ENCODE measurements at places on chromosomes 5 and 9.

DNA sequence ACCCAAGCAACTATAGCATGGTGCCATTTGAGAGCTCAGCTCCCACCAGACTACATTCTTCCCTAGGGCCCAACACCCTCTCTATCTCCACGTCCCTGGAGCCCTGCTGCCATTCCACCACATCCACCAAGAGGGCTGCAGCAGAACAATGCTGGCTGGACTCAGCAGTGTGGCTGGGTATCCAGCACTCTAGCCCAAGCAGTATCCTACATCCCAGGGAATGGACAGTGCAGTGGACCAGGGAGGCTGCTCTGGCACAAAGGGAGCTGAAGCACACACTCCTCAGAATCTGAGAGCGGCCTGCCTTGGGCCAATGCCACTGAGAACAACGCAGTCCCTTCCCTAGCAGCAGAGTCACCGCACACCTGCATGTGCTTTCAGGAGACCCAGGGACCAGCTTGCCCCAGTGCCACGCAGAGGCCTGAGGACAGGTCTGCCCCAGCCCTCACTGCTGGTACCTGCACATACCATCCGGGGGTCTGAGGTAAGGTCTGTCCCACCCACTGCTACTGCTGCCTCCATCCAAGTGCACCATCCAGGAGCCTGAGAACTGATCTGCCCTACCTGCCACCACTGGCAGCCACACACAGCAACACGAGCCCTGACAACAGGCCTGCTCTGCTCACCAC is 95.9 kb downstream of the ZDHHC21 start:
- no peak for DNase-seq

DNA sequence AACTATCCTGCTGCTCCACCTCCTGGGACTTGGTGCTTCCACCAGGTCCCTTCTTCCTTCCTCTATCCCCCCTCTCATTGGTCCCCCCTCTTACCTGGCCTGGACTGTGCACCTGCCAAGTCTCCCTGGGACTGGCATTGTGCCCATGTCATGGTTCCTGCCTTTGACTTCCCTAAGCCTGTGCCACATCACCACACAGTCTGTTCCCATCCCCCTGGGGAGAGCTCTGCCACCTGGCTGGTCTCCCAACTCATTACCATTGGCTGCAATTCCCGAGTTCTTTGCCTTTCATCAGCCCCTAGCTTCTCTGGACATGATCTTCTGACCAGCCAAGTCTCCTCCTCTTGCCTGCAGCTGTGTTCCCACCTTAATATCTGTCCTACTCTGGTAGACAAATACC is 180.3 kb downstream of the SREK1 start:
- DNase-seq = no peak

GRCh38 chr5:178940569-178941360 is at the start of gene ZNF454:
Gene ZNF454 (plus strand): TSS chr5:178941198. CDS start chr5:178942792, 1,594 bp downstream.
- peak; percentile 23 for DNase-seq

- no peak for DNase-seq
These were observed 208.3 kb downstream of the CDH12 start for GRCh38 chr5:22644859-22645258.

DNA sequence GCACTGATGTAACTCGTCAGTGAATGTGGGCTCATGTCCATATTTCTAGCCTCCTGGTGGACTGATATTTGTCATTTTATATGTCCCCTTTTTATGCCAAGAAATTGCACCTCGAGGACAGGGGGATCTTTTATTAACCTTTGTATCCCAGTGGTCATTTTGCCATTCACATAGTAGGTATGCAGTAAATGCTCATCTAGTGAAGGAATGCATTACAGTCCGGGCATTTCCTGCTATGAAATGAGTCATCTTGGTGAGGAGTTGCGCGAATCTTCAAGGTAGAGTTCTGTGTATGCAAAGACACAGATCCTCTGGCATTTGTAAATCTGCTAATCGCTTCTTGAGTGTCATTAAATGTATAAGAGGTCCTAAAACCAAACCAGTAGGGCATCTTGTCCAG is 755.5 kb upstream of the ADAMTS16 start:
- DNase-seq = no peak

DNA sequence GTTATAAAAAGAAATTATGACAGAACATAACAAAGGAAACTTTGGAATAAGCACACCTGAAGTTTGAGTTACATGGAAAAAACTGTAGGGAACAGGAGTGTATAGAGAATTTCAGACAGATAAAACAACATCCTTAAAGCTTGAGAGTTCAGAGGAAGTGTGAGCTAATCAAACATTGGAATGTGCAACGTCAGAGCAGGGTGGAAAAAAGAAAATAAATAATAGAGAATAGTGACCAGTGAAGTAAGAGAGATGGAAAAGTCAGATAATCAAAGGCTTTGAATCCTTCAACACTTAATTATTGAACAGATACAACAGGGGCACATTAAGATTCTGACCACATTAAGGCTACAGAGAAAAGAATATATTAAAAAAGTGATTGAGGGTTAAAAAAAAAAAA is 128.5 kb upstream of the CDH10 start:
- no peak for DNase-seq

DNA sequence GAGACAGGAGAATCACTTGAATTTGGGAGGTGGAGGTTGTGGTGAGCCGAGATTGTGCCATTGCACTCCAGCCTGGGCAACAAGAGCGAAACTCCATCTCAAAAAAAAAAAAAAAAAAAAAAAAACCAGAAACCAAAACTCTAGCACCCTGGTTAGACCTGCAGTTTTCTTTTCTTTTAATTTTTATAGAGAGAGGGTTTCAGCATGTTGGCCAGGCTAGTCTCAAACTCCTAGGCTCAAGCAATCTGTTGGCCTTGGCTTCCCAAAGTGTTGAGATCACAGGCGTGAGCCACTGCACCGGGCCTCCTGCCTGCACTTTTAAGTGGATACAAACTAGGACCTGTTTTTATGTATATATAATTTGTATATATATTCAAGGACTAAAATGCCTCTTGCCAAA is 12.9 kb upstream of the MTMR12 start:
- DNase-seq = no peak

DNA sequence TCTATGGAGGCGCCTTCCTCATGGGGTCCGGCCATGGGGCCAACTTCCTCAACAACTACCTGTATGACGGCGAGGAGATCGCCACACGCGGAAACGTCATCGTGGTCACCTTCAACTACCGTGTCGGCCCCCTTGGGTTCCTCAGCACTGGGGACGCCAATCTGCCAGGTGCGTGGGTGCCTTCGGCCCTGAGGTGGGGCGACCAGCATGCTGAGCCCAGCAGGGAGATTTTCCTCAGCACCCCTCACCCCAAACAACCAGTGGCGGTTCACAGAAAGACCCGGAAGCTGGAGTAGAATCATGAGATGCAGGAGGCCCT is 3.2 kb downstream of the CEL start:
- DNase-seq = no peak

DNA sequence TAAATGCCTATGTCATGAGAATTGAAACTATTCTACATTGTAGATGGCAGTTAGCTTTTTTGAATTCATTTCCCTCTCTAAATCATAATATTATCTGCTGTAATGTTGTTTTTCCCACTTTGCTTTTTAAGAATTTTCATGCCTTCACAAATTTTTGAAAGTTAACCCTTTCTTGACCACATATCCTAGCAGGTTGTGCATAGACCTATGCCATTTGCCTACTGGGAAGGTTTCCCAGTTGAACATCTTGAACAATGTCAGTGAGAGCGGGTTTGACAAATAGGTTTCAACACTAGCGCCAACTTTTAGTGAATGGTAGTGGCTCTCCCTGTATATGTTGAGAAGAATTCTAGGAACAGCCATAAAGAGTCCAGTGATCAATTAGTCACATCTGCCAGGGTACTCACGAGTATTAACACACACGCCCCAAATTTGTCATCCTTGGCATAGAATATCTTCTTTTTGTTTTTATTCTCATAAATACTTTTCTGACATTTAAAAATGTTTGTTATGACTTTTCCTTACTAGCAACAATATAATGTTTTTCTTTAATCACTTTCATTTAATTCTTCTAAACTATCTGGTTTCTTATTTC is 307.6 kb downstream of the PJA2 start:
- no peak for DNase-seq

GRCh38 chr5:169430671-169431070 is 129.7 kb upstream of the SLIT3 start:
- no peak for DNase-seq

- DNase-seq = no peak
These were observed 544.7 kb upstream of the KLF4 start for GRCh38 chr9:108033976-108034964.

GRCh38 chr5:91423871-91424270 is 40.8 kb upstream of the ARRDC3 start:
- DNase-seq = no peak

DNA sequence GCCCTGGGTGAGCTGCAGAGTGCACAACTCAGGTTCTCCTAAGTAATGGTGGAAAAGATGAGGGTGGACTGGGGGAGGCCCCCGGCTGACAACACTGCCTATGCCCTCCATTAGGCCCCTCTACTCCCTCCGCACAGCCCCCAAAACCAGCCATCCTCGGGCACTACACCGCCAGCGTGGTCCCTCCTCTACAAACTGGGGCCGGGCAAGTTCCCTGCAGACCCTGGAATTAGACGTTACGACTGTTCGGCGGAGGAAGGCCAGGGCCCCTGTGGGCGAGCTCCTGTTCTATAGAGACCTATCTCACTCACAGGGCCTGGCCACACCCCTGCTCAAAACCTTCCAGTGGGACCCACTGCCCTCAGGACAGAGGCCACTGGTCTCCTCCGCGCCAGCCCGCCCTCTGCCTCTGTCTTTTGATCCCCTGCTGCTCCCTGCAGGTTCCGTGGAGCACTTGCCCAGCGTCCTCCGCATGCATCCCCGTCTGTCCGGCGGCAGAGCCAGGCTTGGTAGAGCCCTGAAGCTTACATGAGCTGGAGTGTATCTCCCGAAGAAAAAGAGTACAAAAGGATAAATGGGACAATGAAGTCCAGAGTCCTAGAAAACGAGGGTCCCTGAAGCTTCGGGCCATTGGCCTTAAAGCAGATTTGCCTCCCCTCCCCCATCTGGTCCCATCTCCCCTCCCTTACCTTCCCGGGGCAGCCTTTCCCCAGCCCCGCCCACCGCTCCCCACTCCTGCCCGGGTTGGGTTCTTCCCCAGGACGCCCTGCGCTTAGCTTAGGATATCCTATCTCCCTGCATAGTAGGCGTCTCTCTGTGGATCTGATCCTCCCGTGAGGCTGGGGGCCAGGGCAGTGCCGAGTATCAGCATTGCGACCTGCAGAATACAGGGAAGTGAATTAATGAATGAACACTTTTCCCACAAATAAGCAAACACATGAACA is 71.3 kb downstream of the HRH2 start:
- no peak for DNase-seq

- DNase-seq = no peak
These were observed 174.9 kb upstream of the PAPPA start for GRCh38 chr9:115978659-115979096.

DNA sequence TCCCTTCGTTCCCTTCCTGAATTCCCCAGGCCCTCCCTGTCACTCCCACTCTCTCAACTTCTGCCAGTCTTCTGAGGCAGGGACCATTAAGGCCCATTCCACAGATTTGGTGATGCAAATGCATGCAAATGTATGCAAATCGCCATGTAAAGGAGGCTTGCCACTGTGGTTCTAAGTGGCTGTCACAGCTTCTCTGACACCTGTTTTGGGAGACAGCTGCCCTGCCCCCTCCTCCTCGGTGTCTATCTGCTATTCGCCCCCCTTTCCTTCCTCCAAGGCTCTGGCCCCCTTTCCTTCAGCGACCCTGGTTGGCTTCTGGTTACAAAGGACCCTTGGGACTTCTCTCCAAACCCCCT is 10.5 kb upstream of the ARAP3 start:
- DNase-seq = no peak

DNA sequence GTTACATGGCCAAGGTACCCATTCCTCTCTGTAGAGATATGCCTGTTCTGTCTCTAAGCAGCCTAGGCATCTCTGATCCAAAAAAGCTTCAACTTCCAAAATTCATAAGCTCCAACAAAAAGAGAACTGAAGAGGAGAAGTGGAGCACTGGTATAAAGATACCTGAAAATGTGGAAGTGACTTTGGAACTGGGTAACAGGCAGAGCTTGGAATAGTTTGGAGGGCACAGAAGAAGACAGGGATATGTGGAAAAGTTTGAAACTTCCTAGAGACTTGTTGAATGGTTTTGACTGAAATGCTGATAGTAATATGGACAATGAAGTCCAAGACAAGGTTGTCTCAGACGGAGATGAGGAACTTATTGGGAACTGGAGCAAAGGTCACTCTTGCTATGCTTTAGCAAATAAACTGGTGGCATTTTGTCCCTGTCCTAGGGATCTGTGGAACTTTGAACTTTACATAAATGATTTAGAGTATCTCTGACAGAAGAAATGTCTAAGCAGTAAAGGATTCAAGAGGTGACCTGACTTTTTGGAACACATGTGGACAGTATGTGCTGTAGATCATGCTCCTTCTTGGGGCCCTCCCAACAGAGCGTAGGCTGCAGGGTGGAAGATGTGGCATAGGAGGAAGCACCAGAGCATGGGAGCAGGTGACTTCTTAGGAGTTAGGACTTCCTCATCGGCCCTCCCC is 162.2 kb upstream of the TRIM32 start:
- no peak for DNase-seq

DNA sequence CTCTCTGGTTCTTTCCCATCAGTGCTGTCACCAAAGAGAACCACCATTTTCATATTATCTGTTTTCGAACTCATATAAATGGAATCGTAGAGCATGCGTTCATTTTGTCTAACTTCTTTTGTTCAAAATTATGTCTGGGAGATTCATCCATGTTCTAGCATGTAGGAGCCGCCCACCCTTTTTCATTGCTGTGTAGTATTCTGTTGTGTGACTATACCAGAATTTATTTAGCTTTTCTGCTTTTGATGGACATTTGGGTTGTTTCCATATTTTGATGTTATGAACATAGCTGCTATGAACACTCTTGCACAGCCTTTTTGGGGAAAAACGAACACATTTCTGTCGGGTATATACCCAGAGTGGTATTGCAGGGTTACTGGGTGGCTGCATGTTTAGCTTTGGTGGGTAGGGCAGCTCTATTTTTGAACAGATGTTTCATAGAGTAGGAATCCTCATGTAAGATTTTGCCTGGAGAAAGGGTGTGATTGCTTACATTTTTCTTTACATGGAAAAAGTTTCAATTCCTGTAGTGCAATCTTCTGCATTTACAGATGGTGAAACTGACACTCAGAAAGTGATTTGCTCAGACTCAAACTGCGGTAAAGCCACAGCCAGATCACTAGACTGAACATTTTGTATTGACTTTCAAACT is 100.2 kb upstream of the IL12B start:
- DNase-seq = no peak
